ENCODE measurements at places on chromosomes 16 and 17.

GRCh38 chr16:69318911-69319289, 7.8 kb downstream of the VPS4A start:
- DNase-seq, result no peak

GRCh38 chr16:68850481-68850880, 7.2 kb downstream of the TANGO6 start:
- no peak for DNase-seq

DNA sequence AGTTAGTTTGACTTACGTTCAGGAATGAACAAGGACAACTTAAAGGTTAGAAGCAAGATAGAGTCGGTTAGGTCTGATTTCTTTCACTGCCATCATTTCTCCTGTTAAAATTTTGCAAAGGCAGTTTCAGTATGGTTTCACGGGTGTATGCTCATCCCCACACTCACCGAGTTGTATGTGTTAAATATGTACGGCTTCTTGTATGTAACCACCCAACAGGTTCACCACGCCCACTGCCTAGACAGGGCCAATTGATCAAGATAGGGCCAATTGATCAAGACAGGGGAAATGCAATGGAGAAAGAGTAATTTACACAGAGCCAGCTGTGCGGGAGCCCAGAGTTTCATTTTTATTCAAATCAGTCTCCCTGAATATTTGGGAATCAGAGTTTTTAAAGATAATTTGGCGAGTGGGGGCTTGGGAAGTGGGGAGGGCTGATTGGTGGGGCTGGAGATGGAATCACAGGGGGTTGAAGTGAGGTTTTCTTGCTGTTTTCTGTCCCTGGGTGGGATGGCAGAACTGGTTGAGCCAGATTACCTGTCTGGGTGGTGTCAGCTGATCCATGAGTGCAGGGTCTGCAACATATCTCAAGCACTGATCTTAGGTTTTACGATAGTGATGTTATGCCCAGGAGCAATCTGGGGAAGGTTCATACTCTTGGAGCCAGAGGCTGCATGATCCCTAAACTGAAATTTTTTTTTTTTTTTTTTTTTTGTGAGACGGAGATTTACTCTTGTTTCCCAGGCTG, 62.4 kb upstream of the PLCG2 start:
- DNase-seq, result no peak

DNA sequence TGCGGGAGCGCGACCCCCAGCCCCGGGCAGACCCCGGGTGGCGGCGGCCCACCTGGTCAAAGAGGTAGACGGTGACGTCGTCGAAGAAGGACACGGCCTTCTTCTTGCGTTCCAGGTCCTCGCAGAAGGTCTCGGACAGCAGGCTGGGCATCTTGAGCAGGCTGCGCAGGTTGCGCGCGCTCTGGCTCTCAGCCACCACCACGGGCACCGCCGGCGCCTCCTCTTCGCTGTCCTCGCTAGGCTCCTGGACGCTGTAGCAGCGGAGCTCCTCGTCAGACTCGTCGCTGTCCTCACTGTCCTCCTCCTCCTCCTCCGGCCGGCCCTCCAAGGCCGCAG, 45.2 kb upstream of the PVALEF start:
- DNase-seq, result no peak

GRCh38 chr17:16269658-16270057, 52.6 kb downstream of the PIGL start:
- peak; percentile 78 for DNase-seq

DNA sequence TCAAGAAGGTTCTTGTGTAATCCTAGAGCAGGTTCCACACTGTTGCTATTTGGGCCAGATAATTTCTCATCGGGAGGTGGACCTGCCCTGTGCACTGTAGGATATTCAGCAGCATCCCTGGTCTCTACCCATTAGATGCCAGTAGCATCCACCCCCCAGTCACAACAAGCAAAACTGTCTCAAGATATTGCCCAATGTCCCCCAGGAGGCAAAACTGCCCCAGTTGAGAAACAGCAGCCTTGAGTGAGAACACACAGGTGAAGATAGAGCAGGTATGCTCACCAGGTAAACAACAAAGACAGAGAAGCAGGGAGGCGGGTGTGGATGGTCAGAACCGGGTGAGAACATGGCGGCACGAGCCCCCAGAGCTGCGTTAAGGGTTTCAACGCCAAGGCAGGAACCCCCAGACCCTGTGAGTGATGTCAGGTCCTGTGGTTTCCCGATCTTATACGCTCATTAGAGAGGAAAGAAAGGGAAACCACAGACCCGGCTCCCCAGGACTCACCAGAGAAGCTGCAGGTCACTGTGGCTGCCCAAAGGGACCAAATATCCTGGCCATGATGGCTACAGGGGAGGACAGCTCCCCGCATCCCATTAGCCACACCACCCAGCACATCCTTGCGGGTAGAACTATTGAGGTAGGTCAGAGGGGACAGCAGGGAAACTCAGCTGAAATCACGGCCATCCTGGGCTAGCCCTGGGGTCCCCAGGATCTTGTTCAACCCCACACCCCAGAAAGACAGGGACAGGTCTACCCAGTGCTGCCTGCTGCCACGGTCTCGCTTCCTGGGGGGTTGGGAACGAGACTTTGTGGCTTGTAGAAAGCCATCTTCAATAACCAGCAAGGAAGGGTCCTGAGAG, 21.2 kb downstream of the CDC42EP4 start:
- no peak for DNase-seq

- DNase-seq, result no peak
Measured at GRCh38 chr17:5826384-5826783, 242.1 kb upstream of the NLRP1 start.

DNA sequence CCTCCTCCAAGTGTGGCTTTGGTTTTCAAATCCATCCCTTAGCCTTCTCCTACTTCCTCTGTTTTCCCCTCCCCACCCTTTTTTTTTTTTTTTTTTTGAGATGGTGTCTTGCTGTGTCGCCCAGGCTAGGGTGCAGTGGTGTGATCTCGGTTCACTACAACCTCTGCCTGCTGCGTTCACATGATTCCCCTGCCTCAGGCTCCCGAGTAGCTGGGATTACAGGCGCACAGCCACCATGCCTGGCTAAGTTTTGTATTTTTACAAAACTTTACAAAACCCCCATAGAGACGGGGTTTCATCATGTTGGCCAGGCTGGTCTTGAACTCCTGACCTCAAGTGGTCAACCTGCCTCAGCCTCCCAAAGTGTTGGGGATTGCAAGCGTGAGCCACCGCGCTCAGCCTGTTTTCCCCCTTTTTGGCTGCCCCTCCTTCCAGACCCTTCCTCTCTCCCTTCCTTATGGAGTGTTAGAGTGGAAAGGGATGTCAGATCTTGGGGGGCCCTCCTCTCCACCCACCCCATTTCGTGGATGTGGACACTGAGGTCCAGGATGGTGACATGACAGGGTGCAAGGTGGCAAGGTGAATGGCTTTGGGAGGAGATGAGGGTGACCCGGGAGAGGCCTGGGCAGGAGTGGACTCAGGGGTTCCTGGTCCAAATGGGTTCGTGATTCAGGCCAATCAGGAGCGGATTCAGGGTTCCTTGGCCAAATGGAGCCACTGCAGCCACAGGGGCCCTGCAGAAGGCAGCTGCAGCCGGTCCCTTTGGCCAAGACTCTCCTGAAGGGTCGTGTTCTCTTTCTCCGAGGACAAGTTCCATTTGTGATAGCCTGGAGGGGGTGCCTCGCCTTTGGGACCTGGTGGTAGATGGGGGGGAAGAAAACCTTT, 4.8 kb downstream of the ABCC1 start:
- no peak for DNase-seq

DNA sequence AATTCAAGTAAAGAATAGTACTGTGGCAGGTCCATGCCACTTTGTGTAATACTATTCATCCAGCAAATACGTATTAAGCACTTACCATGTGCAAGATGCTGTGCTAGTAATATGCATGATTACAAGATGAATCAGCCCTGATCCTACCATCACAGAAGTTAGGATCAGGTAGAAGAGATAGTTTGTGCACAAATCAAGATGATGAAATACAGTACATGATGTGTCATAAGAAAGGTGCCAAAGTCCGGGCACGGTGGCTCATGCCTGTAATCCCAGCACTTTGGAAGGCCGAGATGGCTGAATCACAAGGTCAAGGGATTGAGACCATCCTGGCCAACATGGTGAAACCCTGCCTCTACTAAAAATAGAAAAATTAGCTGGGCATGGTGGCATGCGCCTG, 10.9 kb downstream of the COG4 start:
- no peak for DNase-seq

GRCh38 chr16:2473999-2474876, 689 bp upstream of the TBC1D24 start:
- DNase-seq, result no peak

- peak; percentile 35 for DNase-seq
Measured at GRCh38 chr16:87687126-87687910, 78.5 kb downstream of the KLHDC4 start.

DNA sequence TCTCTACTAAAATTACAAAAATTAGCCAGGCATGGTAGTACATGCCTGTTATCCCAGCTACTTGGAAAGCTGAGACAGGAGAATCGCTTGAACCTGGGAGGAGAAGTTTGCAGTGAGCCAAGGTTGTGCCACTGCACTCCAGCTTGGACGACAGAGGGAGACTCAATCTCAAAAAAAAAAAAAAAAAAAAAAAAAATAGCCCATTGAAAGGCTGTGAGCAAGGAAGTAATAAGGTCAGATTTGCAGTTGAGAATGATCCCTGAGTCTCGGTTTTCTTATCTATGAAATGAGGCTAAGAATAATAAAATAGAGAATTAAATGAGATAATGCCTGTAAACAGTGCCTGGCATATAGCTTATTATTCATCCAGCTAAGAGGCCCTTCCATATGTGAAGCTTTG, 1.3 kb upstream of the PDK2 start:
- no peak for DNase-seq

DNA sequence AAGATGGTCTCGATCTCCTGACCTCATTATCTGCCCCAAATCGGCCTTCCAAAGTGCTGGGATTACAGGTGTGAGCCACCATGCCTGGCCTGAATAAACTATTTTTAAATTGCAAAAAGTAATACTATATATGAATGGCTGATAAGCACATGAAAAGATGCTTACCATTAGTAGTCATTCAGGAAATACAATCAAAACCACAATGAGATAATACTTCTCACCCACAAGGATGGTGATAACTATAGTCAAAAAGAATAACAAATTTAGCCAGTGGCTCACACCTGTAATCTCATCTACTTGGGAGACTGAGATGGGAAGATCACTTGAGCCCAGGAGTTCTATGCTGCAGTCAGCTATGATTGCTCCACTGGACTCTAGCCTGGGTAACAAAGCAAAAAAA, 2.4 kb upstream of the TACO1 start:
- no peak for DNase-seq

- no peak for DNase-seq
Measured at GRCh38 chr16:27052007-27052406, 14.7 kb upstream of the C16orf82 start.

DNA sequence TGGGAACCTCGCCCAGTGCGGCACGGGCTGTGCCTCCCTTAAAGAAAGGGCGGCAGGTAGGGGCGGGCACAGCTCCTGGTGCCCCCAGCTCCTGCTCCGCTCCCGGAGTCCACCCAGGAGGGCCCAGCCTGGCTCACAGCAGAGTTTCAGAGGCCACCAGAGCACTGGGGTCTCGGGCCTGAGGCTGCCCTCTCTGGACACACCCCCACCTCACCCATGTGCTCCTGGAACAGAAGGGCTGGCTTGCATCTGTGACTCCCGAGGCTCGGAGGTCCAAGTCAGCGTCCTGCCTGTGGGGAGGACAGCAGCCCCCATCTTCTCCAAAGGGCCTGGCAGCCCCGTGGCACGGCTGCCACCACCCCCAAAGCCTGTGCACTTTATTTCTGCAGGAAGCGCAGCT, 62.7 kb downstream of the RBFOX3 start:
- DNase-seq, result no peak

DNA sequence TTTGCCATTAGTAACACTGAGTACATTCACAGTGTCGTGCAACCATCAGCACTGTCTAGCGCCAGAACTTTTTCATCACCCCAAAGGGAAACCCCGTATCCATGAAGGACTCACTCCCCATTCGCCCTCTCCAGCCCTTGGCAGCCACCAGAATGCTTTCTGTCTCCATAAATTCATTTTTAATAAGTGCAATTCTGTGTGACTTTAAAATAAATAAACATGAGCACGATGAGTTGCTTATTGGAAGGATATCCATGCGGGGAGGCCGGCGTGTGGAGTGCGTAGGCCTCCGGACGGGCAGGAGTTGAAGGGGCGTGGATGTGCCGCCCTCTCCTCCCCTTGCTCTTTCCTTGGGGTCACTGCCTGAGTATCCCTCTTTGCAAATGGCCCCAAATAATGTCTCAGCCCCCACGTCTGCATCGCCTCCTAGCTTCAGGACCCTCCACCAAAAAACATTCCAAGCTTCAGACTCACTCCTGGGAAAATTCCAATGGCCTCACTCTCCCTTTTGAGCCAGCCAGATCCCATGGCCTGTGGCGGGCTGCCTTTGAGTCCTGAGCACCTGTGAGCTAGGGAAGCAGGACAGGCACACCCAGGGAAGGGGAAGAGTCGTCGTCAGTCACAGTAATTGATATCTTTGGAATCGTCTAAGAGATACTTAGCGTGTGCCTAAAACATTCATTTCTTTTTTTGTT, 306.3 kb downstream of the SEC14L1 start:
- DNase-seq, result no peak

GRCh38 chr16:30032083-30032819, 1.2 kb upstream of the TLCD3B start:
- peak; percentile 80 for DNase-seq

DNA sequence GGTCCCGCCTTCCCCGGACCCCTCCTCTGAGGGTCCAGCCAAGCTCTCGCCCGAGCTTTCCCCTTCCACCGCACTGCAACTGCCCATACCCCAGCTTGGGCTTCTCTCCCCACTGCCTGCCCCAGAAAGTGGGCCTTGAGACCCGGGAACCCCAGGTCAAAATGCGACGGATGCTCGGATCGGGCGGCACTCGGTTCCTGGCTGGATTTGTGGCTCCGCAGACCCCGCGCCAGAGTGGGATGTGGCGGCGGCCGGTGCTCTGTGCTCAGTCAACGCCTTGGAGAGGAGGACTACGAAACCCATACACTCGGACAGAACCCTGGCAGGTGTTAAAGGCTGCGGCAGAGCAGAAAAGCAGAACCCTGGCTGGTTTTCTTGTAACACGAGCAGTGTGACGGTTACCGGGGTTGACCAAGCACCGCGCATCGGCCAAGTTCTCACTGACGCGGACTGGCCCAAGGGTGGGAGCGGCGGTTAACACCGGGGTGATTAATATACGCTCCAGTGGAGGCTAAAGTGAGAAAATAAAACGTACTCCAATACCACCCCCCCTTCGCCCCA, 885 bp upstream of the SLFN13 start:
- peak; percentile 21 for DNase-seq

- peak; percentile 11 for DNase-seq
Measured at GRCh38 chr17:17683710-17684365, 2.6 kb downstream of the RAI1 start.

- peak; percentile 56 for DNase-seq
Measured at GRCh38 chr16:9099131-9099625, 7.7 kb downstream of the HAPSTR1 start.
